ENCODE measurements at places on chromosomes 4 and X.

DNA sequence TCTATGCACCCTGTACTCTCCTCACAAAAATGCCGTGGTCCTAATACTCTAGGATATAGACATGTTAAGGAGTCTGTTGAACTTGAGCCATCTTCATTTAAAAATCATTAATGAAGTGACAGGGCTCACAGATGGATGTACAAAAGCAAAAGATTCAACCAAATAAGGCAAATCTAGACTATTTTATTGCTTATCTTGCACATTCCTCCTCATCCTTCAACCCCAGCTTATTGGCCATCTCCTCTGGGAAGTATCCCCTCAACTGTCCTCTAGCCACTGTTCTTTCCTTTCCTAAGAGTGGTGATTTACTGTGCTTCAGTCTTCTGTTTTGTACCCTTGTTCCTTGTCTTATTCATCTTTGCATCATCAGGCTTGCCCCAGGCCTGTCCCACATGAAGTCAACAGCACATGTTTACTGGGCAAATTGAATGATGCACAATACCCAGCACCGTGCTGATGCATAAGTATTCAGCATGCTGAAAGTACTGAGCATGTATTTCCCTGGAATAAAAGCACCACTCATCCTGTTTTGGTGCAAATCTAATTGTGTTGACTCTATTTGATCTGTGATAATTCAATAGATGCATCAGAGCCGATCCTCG, 287.3 kb upstream of the CLNK start:
- no peak for DNase-seq

GRCh38 chr4:146401274-146401673, 120.5 kb downstream of the SLC10A7 start:
- DNase-seq, result no peak

GRCh38 chr4:66564901-66565651, 894.8 kb upstream of the EPHA5 start:
- no peak for DNase-seq

GRCh38 chrX:26845056-26845455, 618.1 kb downstream of the PPP4R3C start:
- no peak for DNase-seq

- no peak for DNase-seq
These were observed 69.7 kb upstream of the PPARGC1A start for GRCh38 chr4:23959396-23960148.

All from stimulated activated CD4-positive, alpha-beta T cell treated with anti-CD3 and anti-CD28 coated beads, TNF-alpha, amount 100 ng/mL, for 4 hours (primary cell).